Activated CD4-positive, alpha-beta T cell treated with anti-CD3 and anti-CD28 coated beads, Interleukin-2, amount 50 U/mL, for 48 hours (primary cell): ENCODE measurements at places on chromosomes 13 and 19.

- no peak for DNase-seq
These were observed 402.7 kb downstream of the IRS2 start for GRCh38 chr13:109383683-109384082.

DNA sequence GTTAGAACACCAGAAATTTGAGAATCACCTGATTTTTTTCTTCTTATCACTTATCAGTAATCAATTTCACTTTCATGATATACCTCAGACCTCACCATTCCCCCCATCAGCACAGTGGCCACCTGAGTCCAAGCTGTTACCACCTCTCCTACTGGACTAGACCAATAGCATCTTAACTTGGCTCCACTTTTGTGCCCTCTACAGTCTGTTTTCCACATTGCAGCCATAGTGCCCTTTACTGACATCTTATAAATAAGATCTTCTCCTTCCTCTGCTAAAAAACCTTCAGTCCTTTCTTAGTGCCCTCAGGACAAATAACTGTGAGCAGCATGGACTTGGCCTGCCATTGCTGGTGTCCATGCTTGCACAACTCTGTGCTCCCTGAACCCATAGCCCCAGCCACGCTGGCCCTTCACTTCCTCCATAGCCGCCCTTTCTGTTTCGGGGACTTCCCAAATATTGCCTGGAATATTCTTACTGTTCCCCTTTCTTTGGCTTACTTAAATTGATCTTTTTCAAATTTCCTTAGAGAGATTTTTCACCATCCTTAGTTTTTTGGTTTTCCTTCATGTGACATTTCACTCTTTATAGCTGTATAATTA is 380.8 kb downstream of the LMO7 start:
- DNase-seq = peak; percentile 15

DNA sequence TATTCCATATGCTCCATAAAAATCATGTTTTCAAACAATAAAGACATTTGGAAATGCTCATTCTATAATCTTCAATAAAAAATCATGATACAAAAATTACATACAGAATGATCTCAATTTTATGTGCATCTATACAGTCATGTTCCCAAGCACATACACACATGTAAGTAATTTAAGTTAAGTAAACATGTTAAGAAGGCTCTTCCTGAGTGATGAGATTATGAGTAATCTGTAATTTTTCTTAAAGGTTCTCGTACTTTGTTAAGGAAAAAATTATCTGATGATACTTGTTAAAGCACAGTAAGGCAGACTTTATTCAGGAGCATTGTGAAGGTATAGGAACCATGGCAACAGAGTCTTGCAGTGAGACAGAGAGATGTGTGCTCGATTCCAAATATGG is 30.0 kb upstream of the DLEU7 start:
- DNase-seq = no peak

DNA sequence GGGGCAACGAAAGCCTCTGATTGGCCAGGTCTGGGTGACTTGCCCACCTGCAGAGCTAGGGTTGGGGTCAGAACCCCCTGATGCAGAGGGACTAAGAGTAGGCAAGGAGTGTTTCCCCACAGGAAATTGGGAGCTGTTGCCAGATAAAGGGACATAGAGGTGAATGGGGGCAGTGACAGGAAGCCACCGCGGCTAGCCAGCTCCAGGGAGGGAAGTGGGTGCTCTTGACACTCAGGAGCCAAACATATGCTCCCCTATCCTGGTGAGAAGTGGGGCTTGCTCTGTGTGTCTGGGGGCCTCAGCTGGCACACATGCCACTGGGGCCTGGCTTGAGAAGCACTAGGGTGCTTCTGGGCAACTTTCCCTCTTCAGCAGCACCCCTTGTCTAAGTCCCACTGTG is 26.0 kb downstream of the WDR88 start:
- DNase-seq = no peak

DNA sequence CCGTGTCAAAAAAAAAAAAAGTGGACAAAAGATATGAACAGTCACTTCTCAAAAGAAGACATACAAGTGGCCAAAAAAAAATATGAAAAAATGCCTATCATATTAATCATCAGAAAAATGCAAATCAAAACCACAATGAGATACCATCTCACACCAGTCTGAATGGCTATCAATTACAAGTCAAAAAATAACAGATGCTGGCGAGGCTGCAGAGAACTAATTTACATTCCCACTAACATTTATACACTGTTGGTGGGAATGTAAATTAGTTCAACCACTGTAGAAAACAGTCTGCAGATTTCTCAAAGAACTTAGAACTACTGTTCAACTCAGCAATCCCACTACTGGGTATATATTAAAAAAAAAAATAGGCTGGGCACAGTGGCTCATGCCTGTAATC is 26.5 kb upstream of the FOXO1 start:
- DNase-seq = no peak

DNA sequence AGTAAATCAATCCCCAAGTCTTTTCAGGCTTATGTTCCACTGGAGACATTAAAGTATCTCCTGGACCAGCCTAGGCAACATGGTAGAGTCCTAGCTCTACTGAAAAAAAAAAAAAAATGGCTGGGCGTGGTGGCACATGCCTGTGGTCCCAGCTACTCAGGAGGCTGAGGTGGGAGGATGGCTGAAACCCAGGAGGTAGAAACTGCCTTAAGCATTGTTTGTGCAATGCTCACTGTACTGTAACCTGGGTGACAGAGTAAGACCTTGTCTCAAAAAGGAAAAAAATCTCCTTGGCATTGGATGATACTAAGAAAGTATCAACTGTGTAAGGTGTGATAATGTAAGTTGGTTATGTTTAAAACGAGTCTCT is 8.8 kb downstream of the KLK8 start:
- no peak for DNase-seq

DNA sequence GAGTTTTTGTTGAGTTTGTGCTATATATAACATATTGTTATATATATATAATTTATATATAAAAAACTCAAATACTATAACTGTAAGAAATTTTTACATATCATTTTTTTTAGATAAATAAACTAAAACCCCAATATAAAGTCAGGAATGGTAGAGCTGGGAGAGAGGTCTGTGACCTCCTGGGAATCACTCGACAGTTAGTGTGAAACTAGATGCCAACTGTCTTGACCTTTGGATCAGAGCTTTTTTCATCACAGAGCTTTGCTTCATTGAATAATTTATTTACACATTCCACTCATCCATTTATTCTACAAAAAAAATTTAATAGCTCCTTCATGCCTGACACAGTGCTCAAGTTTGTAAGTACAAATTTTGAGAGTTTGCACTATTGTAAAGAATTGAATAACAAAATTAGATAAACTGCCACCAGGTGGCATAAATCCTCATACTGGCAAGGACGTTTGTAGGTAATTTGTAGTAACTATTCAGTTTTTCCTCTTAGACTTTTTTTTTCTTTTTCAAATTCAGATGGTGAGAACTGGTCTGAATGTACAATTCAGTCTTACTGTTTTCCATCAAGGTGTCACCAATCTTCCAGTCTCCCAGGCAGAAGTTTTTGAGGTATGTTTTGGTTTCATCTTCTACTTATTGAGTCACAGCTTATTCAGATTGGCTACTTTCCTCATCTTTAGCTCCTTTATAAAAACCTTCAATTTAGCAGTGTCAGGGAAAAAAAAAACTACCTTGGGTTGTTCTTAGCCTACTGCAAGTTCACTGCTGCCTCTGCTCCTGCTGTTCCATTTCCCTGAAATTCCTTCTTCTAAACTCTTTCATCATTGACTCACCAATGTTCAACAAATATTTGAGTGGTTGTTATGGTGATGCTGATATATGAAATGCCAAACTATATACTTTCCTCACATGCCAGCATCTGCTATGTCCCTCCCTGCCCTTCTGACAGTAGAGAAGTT is 28.7 kb downstream of the LACC1 start:
- DNase-seq = no peak

DNA sequence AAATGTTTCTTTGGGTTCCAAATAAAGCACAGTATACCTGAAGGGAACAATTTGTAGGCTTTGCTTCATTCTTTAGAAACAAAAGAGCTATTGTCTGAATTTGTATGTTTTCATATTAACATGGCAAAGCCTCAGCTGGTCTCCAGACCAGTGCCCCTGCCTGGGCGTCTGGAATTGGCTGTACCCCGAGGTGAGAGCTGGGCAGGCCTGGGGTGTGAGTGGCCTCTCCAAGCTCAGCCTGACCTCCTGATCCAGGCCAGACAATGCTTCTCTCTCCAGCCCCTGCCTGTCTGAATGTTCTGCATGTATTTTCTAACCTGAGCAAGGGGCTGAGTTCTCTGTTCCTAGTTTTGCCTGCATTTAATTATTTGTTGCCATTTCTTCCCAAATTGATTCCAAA is 66.3 kb upstream of the MCF2L start:
- DNase-seq = no peak

GRCh38 chr13:23504180-23504579 is 66.0 kb upstream of the TNFRSF19 start:
- no peak for DNase-seq

- no peak for DNase-seq
These were observed 21.4 kb downstream of the ARID3A start for GRCh38 chr19:947090-947706.

DNA sequence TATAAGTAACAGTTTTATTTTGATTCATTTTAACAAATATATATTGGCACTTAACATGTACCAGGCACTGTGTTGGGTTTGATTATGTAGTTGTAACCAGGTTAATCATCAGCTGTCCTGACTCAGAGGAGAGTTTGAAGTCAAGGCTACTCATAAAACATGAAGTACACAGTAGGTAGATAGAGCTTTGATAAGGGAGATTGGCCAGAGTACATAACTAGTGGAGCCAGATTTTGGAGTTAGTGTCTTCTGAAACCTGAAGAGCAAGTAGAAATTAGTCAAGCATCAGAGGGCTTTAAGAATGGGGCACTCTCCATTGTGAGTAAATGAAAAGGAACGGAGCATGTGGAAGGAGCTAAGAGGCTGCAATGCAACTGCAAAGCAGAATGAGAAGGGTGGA is 333.9 kb downstream of the RFC3 start:
- DNase-seq = no peak

GRCh38 chr13:20178156-20178555 is 14.6 kb downstream of the GJB2 start:
- DNase-seq = no peak

GRCh38 chr19:6519289-6519688 is 11.5 kb upstream of the TNFSF9 start:
- no peak for DNase-seq

GRCh38 chr13:68173111-68173510 is 943.0 kb upstream of the PCDH9 start:
- DNase-seq = no peak

DNA sequence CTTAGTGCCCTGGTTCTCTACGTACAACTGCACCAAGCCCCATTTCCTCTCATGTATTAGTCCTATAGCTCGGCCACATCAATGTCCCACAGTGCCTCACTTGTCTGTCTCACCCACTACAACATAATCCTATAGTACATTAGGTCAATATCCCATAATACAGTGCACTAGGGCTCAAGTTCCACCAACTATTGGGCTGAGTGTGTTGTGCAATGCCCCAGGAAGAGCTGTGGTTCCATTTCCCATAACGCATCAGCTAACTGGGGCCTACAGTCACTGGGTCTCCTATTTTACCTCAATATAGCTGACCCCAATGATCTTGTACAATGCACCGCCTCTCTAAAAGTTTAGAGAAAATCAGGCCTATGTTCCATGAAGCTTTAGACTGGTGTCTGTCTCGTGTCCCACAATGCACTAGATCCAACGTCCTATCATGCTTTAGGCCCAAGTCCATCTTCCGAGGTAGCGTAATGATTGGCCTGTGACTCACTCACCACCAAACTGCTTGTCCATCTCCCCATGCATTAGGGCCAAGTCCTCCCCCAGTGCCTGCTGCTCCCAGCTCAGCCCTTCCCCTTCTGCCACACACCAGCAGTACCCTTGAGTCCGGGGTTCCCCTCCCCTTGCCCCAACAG is 21.8 kb downstream of the TSKS start:
- DNase-seq = no peak

GRCh38 chr13:51679616-51680015 is 95.4 kb downstream of the WDFY2 start:
- no peak for DNase-seq

- no peak for DNase-seq
These were observed 273.4 kb downstream of the GPC6 start for GRCh38 chr13:93499991-93500390.

GRCh38 chr13:74979703-74980102 is 502.3 kb downstream of the TBC1D4 start:
- no peak for DNase-seq
